ENCODE measurements at places on chromosomes 1 and 21. TPM values are rescaled to one million over a fixed set of nuclear protein-coding genes. Genes with fewer than 3 reads are reported as not detected.

- no peak for DNase-seq
Observed at GRCh38 chr1:228066416-228066815, 16.1 kb upstream of the ARF1 start.

DNA sequence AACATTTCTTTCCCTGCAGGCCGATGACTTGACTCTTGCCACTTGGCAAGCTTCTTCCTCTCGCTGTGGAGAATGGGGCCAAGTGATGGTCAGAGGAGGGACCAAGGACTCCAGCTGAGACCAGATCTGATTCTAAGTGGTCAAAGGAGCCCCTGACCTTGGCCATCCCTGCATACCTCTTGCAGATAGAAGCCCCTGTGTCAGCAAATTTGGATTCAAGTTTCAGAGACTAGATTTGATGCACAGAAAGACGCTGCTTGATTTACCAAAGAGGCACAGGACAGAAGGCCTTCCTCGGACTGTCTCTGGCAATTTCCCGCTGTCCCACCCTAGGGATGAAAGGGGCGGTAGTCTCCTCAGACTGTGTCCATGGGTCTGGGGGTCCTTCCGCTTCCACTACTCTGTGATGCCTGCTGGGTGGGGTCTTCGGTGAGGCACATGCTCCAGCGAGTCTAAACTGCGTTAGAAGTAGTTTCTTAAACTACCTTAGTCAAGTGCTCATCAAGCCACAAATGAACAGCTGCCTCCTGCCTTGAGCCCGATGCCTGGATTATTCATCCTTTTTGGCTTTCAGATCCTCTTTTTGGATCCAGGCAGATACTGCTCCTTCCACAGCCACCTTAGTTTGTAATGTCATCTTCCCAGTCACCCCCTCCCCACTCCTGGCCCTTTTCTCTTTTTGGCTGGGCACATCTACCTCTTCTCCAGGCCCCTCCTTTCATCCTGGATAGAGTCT, 31.8 kb upstream of the RBM15 start:
- DNase-seq = no peak

DNA sequence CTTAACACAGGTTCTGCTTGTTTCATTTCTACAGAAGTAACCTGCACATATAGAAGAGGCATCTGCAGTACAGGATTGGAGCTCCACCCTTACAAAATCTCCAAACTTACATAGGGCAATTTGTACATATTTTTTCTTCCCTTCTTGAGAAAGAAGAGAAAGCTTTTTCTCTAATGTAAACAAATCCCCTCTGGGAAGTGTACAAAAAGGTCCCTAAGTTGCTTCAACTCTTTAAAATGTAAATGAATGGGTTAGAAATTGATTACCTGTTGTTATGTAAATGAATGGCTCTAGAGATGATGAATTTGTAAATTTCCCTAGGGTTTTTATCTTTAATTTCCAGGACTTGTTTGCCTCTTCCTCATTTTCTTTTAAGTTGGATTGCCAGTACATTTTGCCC, 1183.7 kb downstream of the MRPL39 start:
- no peak for DNase-seq

DNA sequence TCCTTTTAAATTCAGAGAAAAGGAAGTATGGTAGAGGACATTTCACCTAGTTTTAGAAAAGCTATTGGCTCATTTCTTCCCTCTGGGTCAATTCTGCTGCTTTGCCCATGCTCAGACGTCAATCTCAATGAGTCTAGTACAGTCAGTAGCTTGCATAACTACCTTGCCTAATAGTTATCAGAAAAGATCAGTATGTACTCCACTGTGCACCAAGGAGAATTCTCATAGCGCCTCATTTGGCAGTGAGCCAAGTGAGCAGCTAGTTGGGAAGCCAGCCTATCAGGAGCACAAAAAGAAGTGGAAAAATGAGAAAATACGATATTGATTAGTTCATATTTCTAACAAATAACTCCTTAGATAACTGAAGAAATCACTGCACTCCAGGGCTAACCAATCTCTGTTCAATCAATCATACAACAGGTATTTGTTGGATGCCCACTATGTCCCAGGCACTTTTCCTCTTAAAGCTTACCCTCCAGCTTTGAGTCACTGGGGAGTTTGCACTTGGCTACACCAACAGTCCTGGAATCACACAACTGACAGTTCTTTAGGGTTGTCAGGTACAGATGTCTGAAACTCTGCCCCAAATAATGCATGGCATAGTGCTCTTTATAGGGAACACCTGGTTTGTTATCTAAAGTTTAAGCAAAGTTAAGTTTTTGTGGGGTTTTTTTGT, 50.2 kb downstream of the PRDX6 start:
- DNase-seq = no peak

GRCh38 chr21:41086569-41086968, 81.4 kb upstream of the BACE2 start:
- DNase-seq = no peak

GRCh38 chr1:44433209-44433608, 28.2 kb downstream of the RNF220 start:
- no peak for DNase-seq

GRCh38 chr1:237398751-237399150, 356.8 kb downstream of the RYR2 start:
- no peak for DNase-seq

DNA sequence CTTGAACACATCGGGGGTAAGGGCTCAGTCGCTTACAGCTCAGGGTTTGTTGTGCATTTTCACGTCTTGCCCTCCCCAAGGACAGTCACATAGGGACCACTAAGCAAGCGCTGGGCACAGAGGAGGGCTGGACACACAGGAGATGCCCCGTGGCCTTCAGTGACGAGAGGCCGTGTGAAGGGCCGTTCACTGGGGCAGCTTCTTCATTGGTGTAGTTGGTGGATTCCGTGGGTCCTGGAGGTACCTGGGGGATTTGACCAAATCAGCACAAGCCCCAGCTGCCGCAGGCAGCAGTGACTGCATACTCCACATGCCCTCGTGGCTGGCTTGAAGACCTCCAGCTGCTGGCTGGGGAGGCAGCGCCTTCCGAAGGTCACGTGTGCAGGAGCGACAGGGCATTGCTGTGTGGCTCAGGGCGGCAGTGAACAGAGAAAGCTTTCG, 100.8 kb upstream of the C1orf174 start:
- no peak for DNase-seq

The WNT3A gene
- total RNA-seq = 0.06 TPM

The PALMD gene
- 5.9 TPM for total RNA-seq

The RIT1 gene
- total RNA-seq = 38.9 TPM
